Activated T-helper 1 cell treated with anti-CD3 and anti-CD28 coated beads, Interleukin-2, amount 50 U/mL, for 16 hours (primary cell): ENCODE measurements at places on chromosomes 2 and 18.

GRCh38 chr18:28372186-28372585 is 195.3 kb upstream of the CDH2 start:
- no peak for DNase-seq

GRCh38 chr2:25546852-25547251 is 126.5 kb downstream of the DTNB start:
- no peak for DNase-seq

- DNase-seq, result no peak
Observed at GRCh38 chr2:43839776-43840564, 1.2 kb downstream of the ABCG8 start.

- no peak for DNase-seq
Observed at GRCh38 chr2:176664478-176664877, 395.2 kb downstream of the MTX2 start.

DNA sequence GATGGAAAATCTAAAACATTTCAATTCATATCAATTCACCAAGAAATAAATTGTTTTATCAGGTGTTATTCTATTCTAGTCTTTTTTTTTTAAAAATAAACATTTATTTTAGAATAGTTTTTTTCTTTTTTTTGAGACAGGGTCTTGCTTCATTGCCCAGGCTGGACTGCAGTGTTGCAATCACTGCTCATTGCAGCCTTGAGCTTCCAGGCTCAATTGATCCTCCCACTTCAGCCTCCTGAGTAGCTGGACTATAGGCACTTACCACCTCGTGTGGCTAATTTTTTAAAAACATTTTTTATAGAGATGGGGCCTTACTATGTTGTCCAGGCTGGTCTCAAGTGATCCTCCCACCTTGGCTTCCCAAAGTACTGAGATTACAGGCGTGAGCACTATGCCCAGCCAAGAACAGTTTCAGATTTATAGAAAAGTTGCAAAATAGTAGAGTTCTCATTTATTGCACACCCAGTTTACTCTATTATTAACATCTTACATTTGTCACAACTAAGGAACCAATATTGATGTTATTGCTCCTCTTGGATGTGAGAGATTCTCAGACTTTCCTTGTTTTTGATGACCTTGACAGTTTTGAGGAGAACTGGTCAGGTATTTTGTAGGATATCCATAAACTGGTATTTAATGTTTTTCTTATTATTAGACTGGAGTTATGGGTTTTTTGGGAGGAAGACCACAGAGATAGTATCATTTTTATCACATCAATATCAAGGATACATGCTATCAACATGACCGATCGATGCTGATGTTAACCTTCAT is 29.9 kb downstream of the PDE6D start:
- no peak for DNase-seq

GRCh38 chr2:83582589-83582988 is 876.5 kb downstream of the SUCLG1 start:
- DNase-seq, result no peak

- DNase-seq, result no peak
Observed at GRCh38 chr2:37125416-37125815, 31.4 kb downstream of the EIF2AK2 start.

- DNase-seq, result no peak
Observed at GRCh38 chr2:9990736-9991135, 39.2 kb downstream of the GRHL1 start.
